HCT116 (cell line): ENCODE measurements at places on chromosomes 5 and 9.

- DNase-seq = no peak
Measured at GRCh38 chr9:133673258-133673655, 37.1 kb downstream of the DBH start.

- DNase-seq = no peak
Measured at GRCh38 chr5:147902609-147903115, 3.7 kb downstream of the C5orf46 start.

DNA sequence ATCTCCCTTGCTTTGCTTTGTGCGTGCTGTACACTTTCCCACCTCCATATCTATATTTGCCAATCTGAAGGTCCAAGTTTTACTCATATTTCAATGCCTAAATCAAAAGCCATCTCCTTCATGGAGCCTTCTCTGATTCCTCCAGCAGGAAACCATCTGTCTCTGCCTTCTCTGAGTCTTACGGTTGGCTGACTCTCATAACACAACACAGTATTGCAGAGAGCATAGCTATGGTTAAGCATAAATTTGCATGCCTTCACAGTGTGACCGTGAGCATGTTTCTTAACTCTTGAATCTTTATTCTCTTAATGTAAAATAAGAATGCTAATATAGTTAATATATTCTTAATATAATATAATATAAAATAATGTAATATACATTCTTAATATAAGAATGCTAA, 136.8 kb upstream of the PPP2R2B start:
- no peak for DNase-seq

GRCh38 chr5:172561151-172561550, 79.9 kb upstream of the NEURL1B start:
- DNase-seq = no peak

DNA sequence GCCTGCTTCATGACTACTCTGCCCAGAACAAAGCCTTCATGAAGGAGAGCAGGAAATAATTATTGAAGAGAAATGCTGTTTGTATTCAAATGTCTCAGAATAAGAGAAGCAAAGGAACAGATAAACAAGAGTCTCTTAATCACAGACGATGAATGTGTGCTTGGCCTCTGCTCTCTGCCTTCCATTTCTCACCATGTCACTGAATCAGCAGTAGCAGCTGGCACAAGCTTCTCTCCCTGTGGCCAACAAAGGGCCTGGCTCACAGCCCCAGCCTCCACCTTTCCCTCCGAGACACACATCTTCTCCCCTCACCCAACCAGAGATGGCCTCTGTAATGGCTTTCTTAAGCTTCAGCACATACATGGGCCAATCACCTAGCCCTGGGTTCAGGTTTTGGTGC, 128.1 kb upstream of the SLIT3 start:
- DNase-seq = no peak

DNA sequence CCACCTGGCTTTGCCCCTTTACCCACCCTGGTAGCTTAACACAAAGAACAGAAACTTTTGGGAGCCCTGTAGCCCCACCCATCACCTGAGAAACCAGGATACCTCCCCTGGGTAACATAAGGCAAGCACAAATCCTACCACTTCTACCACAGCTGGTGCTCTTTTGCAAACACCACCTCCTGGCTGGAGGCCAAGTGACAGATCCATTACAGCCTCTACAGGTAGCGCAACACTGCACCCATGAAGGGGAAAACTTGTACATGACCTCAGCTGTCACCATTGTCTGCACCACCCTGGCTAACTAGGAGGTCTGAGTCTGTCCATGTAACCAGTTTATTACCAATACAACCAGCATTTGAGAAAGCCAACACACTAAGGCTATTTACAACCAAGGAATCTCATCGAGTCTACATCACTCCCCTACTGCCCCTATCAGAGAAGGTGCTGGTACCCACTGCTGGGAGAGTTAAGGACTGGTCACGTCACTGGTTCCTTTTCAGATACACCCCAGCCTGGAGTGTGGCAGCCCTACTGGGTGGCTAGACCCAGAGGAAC, 128.6 kb downstream of the PJA2 start:
- no peak for DNase-seq

DNA sequence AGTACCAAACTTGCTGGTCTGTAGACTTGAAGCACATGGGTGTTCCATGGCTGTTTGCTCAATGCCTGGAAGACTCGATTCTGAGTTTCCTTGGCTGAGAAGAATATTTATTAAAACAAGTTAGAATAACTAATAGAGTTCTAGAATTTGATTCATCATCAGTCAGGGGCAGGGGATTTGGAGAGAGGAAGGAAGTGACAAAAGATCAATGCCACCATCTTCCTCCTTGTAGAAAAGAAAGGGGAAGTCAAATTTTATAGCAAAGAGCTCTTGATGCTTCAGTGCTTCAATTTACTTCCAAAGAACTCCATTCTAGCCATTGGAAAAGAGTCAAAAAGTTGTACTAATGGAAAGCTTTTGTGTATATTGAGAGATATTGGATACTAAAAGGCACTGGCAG, 236.3 kb downstream of the MCTP1 start:
- no peak for DNase-seq

DNA sequence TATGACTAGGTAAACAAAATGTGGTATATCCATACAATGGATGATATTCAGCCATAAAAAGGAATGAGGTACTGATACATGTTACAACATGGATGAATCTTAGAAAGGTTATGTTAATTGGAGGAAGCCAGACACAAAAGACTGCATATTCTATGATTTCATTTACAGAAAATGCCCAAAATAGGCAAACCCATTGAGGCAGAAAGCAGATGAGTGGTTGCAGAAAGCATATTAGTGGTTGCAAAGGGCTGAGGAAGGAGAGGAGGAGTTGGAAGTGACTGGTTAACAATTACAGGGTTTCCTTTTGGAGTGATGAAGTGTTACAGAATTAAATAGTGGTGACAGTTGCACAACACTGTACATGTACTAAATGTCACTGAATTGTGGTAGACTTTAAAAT, 17.7 kb downstream of the PLGRKT start:
- DNase-seq = no peak

DNA sequence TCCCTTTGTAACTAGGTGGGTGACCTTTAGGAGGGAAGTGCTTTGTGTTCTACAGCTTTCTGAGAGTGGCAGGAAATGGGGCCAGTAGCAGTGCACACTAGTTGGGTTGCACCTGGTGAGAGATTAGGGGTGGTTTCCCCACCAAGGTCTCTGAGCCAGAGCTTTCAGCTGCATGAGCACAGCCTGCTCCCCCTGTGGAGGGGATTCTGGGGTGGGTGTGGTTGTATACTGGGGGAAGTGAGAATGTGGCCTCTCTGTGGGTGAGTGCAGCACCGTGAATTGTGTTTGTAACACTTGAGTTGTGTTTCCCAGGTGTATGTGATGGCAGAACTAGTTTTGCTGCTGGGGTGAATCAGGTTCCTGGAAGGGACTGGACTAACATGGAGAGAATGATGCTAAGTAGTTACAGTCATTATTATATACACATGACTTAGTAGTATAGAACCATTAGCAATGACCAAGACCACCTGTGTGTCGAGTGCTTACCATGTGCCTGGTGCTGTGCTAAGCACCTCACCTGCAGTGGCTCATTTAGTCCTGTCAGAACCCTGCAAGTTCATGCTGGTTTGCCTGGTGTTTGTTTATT, 11.8 kb upstream of the CXXC5 start:
- DNase-seq = no peak

DNA sequence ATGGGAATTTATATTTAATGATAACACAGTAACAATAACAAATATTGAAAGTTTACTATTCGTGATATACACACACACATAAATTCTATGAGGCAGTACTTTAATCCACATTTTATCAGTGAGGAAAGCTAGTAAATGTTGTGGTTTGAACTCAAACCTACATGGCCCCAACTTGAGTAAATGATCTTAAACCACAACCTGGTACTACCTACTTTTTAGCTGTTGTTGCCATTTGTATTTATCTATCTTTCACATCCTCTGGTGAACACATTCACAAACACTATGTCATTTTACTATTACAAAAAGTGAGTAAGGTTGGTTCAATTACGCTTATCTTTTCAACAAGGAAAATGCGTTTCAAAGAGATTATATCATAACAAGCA, 186.1 kb downstream of the SMC2 start:
- DNase-seq = no peak

GRCh38 chr5:149550594-149551226, 529 bp downstream of the CSNK1A1 start:
- DNase-seq = no peak

- DNase-seq = no peak
Measured at GRCh38 chr5:158634714-158635113, 465.0 kb downstream of the EBF1 start.

DNA sequence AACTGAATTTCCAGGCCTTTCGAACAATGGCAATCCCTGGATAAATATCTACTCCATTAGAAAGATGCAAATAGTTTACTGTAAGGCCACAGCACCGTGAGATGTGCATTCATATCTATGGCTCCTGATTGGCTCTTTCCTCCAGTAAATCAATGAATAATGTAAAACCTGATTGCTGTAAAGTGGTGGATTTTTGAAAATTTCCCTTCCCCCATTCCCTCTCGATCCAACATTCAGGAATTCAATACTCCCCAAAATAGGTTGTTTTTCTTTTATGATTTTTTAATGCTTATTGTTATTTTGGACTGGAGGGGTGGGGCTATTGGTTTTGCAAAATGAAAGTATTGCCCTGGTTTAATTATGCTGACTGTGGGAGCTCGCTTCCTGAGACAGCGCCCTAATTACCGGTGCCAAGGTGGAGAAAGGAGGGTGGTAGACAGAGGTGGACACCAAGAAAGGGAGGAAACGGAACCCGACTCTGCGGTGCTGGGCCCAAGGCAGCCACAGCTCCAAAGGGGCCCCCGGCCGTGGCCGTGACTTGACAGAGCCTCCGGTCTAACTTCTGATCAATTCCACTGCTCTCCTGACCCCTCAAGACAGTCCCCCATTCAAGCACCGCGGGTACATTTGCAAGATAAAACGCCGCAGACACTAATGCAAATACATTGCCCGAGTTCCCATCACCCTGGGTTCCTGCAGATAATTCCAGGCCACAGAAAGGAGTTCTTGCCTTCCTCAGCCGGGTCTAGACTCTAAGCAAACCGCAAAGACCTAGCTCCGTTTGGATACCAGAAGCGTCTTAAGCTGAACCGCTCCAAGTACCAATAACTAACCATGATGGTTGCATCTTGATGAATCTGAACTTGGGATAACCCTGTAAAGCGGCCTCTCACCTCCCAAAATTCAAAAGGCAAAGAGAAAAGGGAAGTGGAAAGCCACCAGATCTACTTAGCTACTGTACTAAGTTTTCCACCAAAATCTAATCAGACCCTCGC, 211.2 kb downstream of the MEF2C start:
- DNase-seq = no peak

- no peak for DNase-seq
Measured at GRCh38 chr9:113183956-113184488, 33.2 kb downstream of the SLC31A2 start.

- DNase-seq = no peak
Measured at GRCh38 chr5:93674866-93675459, 66.4 kb downstream of the POU5F2 start.

DNA sequence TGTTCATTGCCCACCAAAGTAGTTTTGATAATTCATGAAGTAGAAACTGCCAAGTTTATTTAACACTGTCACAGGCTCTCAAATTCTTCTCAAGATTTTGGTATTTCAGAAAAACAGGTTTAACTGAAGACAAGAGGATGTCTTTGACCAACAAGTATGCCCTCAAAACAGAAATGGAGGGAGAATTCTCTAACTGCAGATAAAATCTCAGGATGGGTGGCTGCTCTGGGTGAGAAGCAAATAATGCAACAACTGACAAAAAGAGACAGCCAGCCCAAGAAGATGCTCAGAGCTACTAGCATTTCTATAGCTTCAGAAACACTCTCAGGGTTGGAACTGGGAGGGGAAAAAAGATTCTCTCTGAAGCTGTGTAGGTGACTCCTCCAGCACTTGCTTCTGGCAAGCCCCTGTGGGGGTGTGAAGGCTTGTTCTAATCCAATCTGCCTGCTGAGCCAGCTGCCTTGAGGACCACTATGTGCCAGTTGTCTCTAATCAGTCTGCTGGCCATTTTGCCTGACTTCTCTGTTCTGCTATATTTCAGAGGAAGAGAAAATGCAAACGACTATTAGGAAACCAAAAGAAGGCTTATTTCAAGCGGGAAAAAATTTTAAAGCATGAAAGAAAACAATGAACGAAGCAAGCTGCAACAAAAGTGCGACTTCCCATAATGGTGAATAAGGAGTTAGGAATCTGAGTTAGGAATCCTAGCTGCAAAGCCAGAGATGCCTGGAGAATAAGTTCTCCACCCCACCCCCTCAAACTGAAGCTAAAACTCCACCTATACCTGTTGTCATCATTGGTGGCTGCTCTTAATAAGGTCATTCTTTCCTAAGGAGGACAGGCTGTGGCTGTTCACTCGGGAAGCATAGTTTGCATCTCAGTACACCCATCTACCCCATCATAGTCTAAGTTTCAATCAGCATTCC, 147.5 kb downstream of the GNAQ start:
- no peak for DNase-seq

GRCh38 chr5:560792-561166, 36.5 kb upstream of the SLC9A3 start:
- no peak for DNase-seq

GRCh38 chr5:2575871-2576270, 175.6 kb downstream of the IRX2 start:
- DNase-seq = no peak

DNA sequence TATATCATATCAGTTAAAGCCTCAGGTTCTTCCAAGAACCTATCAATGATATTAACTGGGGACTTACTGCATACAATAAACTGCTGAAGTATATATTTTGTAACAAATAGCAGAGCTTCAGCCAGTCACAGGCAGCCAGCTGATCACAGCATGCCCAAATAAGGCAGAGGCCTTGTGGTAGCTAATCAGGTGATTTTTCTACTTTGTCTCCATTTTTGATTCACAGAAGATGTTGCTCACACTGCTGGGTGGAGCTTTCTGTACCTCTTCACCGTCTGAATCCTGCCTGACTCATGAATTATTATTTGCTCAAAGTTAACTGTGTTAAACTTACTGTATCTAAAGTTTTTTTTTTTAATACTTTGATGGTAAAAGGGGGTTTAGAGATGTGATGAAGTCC, 357.4 kb downstream of the PSAT1 start:
- DNase-seq = no peak

DNA sequence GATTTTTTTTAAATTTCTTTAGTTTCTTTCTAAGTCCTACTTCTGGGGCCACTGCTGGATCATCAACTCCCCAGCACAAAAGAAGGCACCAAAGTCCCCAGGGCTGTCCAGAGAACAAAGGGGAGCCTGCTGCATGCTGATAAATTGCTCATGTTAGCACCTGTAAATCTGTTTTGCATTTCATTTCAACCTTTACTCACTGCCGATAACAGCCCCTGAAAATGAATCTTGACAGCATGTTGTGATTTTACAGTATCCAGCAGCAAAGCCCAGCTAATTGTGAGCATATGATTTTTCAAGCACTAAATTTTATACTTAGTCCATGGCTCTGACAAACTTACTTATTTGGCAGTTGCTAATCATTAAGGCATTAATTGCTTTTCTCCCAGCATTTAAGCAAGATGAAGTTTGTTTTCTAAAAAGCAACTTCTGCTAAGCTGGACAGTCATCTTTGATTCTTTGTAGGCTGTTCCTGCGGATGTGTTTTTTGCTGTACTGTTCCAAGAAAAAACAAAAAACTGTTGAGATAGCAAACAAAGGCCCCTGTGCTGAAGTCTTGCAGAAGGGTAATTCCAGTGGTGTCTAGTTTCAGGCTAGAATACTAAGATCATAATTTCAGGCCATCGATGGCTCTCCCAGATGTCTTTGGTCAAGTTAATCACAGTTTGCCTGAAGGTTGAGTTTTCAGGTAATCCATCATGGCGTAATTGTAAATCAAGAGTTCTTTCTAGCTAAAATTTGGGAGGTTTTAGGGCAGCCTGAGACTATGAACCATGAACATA, 73.1 kb upstream of the GAS1 start:
- DNase-seq = no peak

GRCh38 chr9:131625790-131626670, 80.7 kb downstream of the PRRT1B start:
- DNase-seq = no peak
